AG04450 (cell line): ENCODE measurements at places on chromosomes 7 and 10.

GRCh38 chr7:64632029-64632428 is 33.9 kb upstream of the ZNF107 start:
- DNase-seq, result no peak

GRCh38 chr7:151717415-151717814 is 159.5 kb downstream of the PRKAG2 start:
- DNase-seq, result no peak

DNA sequence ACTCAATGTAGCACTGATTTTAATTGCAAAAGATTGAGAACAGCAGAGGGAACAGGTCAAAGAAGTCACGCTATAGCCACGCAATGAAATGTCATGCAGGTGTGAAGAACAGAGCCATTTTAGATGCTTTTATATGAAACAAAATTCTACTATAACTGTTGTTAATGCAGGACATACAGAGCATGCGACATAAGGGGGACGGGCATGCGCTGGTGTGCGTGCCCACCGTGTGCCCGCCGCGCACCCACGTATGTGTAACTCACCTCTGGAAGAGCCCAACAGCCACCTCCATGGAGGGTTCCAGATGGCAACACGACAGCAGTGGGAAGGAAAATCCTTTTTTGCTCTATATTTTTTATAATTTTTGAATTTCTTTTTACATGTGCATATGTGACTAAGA is 410.0 kb upstream of the RNF32 start:
- no peak for DNase-seq

GRCh38 chr10:14608381-14609001 is 166.2 kb downstream of the FAM107B start:
- no peak for DNase-seq

DNA sequence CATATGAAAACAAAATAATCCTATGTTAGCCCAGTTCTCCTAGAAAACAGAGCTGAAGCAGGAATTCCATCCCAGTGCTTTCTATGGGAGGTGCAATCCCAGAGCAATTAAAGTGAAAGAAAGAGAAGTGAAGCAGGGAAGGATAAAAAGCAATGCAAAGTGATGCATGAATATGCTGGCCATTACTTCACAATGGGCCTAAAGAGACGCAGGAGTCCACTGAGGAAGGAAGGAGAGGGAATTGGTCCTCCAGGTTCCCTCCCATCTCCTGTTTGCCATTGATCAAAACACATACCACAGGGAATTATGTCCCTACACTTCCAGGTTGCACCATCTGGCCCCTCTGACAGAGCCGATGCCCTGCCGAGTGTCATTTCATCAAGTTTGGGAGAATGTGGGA is 392.2 kb upstream of the NFE2L3 start:
- DNase-seq, result no peak
